ENCODE measurements at places on chromosomes 2 and 18.

GRCh38 chr2:207087046-207087902 lies 78.5 kb downstream of the KLF7 start:
- no peak for DNase-seq

- DNase-seq, result no peak
These were observed 90.3 kb upstream of the TFPI start for GRCh38 chr2:187644486-187644885.

- peak; percentile 98 for DNase-seq
These were observed at the start of gene SP3 for GRCh38 chr2:173965372-173966025. SP3 (minus strand) TSS chr2:173965373; CDS start chr2:173965171, 202 bp downstream.

DNA sequence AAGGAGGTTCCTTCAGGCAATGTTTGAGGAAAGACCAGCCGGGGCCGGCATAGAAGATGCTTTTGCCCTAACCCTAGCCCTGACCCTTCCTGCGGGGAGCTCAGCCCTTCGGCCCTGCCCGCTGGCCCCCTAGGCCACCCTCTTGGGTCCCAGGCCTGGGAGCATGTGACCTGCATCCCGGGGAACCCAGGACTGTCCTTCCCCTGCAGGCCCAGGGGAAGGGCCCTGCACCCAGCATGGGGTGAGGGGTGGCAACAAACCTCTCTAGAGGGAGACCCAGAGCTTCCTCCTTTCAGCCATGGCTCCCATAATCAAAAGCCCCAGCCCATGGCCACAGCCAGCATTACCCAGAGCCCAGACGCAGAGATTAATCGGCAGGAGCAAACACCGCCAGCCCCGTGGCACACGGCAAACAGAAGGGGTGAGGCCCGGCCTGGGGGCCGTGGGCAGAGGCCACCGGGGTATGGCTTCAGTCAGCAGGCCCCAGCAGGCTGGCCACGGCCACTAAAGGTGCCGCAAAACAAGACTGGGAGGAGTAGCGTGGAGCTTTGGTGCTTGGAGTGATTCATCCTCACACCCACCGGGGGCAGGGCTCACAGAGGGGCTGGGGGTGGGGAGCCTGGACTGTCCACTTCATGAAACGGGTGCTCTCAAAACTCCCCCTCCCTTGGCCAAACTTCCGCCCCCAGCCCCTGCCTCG lies 61.6 kb upstream of the HPCAL1 start:
- DNase-seq, result no peak

DNA sequence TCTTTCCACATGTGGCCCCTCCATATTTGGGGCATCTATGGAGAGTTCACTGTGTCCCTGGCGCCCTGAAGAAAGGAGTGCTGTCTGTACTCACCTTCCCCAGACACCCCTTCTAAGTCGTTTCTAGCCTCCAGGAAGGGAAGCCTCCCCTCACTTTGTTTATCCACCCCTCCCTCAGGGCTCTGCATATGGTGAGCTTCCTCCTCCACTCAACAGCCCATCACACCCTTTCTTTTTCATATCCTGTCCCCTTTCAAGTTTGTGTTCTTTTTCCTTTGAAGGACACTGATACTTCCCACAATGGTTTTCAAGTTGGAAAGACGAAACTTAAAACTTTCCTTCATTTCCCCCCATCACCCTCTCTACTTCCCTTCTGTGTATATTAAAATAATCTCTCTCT lies 291.4 kb upstream of the POU3F3 start:
- no peak for DNase-seq

DNA sequence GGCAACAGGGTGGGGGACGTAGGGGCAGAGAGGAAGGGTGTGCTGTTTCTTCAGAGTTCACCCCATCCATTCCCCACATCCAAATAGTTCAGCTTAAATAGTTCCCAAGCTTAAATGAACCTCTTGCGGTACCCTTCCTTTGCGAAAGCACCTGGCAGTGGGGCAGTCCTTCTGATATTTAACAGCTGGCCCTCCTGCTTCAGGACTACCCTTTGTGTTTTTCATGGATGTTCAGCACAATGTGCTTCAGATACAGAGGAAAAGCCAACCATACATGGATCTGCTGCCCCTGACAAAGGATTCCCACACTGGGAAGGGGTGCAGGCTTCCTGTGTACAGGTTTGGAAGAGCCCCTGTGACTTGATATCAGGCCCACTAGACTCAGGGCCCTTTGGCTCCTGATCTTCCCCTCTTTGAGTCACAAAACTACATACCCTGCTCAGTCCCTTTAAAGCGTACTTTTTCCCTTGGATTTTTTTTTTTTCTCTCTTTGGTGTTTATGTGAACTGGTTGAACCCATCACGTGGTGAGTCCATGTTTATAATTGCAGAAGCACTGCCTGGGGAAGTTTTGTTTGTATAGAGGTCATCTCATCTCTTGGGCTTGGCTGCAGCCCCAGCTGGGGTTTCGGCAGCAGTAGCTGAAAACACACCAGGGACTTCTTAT lies 45.3 kb upstream of the IGFBP5 start:
- no peak for DNase-seq

GRCh38 chr2:239213643-239214101 lies 187.1 kb downstream of the HDAC4 start:
- no peak for DNase-seq

GRCh38 chr18:40955351-40955750 lies 999.7 kb upstream of the PIK3C3 start:
- DNase-seq, result no peak

- DNase-seq, result peak; percentile 26
These were observed 109.0 kb upstream of the STPG4 start for GRCh38 chr2:47264143-47264542.

DNA sequence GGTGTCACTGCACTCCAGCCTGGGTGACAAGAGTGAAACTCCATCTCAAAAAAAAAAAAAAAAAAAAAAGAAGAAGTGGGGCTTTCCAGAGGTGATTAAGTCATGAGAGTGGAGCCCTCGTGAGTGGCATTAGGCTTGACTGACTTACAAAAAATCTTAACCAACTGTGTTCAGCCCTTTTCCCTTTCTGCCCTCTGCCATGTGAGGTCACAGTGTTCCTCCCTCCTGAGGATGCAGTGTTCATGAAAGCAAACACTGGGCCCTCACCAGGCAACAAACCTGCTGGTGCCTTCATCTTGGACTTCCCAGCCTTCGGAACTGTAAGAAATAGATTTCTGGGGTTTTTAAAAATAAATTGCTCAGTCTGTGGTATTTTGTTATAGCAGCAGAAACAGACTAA lies 37.0 kb upstream of the METTL21A start:
- peak; percentile 93 for DNase-seq

DNA sequence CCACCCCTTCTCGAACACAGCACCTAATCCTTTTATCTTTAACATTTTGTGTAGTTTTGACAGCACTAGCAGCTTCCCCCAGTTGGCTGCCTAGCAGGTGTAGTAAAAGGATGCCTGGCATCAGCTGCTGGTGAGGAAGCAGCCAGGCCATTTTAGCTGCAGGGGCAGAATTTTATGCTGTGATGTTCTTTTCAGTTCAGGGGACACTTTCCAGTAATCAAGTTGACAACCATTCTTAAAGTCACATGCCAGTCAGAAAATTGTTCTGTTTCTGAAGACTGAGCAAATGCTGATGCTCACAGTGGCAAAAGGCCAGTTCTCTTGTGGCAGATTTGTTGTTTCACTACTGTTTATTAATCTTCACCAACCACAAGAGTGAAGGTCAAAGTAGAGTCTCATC lies 570.8 kb downstream of the CCDC85A start:
- DNase-seq, result no peak

GRCh38 chr18:46789088-46789487 lies 32.2 kb upstream of the ST8SIA5 start:
- DNase-seq, result no peak

- DNase-seq, result no peak
These were observed 9.0 kb upstream of the CIB4 start for GRCh38 chr2:26649992-26650712.

DNA sequence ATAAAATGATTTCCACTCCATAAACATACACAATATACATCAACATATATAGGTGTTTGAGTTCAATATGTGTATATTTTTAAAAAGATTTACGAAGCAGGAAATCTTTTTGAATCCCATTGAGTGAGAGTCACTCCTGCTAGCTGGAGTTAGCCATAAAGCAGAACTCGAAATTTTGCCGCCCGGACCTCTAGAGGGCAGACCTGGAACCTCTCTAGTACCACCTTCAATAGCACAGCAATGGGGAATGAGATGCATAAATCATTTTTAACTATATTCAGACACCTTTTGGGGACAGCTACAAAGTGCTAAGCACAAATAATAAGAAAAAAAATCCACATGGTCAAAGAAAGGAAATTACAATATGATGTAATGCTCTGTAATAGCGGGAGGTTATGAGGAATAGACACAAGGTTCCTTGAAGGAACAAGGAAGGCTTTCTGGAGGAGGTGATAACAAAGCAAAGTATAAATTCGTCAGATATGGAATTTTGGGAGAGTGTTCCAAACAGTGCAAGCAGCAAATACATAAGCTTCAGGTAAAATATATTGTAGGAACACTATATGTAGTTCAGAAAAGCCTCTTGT lies 533.4 kb downstream of the ERBB4 start:
- peak; percentile 12 for DNase-seq

DNA sequence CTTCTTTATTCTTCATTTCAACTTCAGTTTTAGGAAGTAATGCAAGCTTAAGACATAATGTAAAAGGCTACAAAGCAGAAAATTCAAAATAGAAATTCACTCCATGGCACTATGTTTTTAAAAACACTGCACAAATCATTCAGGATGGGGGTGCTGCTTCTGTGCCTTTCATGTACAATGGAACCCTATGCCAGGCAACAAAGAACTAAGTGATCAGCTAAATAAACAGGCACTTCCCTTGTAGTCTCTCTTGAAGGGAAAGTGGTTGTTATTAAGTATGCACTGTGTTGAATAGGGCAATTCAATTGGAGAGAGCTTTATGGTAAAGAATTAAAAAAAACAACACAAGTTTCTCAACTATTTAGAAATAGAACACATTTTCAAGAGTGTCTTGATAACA lies 10.9 kb upstream of the ERBB4 start:
- DNase-seq, result no peak

GRCh38 chr2:186349508-186349907 lies 136.6 kb upstream of the ZC3H15 start:
- no peak for DNase-seq

- DNase-seq, result no peak
These were observed 137.7 kb downstream of the LTBP1 start for GRCh38 chr2:33084433-33084832.

- DNase-seq, result peak; percentile 76
These were observed 4.5 kb upstream of the OSR1 start for GRCh38 chr2:19362755-19363473.

GRCh38 chr2:199303728-199304177 lies 154.0 kb downstream of the SATB2 start:
- DNase-seq, result no peak

DNA sequence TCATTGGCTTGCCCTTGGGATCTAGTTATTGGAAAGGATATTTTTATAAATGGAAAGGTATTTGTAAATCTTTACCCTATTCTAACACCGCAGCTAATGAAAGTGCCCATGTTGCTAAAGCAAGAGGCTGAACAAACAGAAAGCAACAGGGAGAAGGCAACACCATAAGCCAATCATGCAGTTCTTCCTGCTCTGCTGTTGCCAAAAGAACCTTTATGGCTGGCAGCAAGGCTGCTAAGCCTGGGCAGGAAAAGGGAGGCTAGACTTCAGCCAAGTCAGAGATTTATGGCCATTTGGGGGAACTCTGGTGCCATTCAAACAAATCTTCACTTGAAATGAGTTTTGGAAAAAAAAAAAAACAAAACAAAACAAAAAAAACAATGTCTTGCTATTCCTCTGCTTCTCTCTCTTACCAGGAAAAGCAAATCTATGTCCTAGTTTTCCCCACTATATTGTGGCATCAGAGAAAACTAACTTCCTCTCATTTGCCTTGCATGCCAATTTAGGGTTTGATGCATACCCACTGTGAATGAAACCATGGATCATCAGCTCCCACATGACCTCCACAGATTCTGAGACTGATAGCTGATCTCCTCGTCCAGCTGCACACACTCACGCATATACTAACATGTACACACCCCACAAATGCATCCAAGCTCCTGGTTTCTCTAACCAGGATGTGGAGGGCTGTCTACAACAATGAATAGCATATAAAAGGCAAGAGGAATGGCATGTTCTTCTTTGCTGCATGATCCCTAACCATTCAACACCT lies 179.3 kb downstream of the C1D start:
- DNase-seq, result no peak

- DNase-seq, result no peak
These were observed 111.4 kb upstream of the GATA6 start for GRCh38 chr18:22057908-22058527.

GRCh38 chr2:195861821-195862220 lies 204.8 kb downstream of the SLC39A10 start:
- no peak for DNase-seq

DNA sequence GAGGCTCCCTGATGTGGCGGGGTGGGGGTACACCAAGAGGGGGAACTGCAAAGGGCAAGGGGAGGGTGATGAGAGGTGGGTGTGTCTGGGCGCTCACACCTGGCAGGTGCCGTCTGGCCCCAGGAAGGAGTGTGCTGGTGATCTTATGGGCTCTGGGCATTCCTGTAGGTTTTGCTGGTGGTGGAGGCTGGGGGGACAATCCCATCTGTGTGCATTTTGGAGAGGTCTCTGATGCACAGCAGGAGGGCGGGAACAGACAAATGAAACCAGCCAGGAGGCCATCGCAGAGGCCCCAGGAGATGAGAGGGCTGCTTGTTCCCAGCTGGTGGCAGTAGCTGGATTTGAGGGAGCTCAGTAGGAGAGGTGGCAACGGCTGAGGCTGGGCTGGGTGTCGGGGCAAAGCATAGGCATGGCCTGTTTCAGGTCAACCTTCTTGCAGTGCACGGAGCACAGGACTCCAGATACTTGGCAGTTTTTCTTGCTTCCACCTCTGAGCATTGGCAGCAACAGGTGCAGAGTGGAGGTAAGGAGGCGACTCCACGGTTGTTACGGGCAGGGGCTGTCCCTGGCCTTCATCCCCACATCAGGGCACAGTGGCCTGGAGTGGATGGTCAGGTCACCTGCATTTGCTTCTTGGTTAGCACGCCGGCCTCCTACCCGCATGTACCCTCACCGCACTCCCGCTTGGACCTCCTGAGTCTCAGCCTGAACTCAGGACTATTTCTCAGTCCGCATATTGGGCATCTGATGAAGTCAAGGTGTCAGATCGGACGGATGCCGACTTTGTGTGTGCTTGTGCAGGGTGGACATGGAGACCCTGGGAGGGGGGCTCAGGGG lies 194.2 kb upstream of the HDAC4 start:
- DNase-seq, result no peak

GRCh38 chr2:231677632-231678104 lies 30.7 kb upstream of the PTMA start:
- DNase-seq, result peak; percentile 92

GRCh38 chr18:48862132-48862531 lies 88.6 kb downstream of the SMAD7 start:
- no peak for DNase-seq

GRCh38 chr18:49135877-49136276 lies 185.1 kb upstream of the SMAD7 start:
- DNase-seq, result no peak
